ENCODE measurements at places on chromosomes 11 and 22. TPM values are rescaled to one million over a fixed set of nuclear protein-coding genes. Genes with fewer than 3 reads are reported as not detected.

DNA sequence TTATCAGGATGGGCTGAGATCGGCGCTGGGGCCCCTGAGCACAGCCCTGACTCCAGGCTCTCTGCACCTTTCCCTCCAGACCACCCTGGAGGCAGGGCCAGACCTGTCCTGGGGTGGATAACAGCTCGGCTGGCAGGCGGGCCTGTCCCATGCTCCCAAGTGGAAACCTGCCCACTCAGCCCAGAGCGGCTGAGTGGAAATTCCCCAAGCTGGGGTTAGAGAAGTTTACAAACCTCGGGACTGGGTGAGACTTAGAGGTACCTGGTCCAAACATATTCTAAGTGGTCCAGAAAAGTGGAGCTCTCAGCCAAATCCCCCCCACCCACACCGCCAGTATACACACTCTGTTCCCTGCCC lies 4.8 kb upstream of the FXYD2 start:
- DNase-seq: no peak
- peaks cover 2% of the 10 kb centered on the region for H3K27me3 ChIP-seq
- no peak overlapping the region for H3K27ac ChIP-seq
- peaks cover 2% of the 10 kb centered on the region for H3K4me1 ChIP-seq

- no peaks in the 10 kb centered on the region for H3K27me3 ChIP-seq
- peaks cover 18% of the 10 kb centered on the region for H3K36me3 ChIP-seq
- H3K4me3 ChIP-seq: no peak overlapping the region
- DNase-seq: no peak
- H3K4me1 ChIP-seq: peaks cover 28% of the 10 kb centered on the region
Observed at GRCh38 chr11:82988936-82989627, 82.6 kb downstream of the RAB30 start.

SLC35F2 gene
- 4.7 TPM for total RNA-seq

ARHGAP20 gene
- 0.62 TPM for total RNA-seq

GRCh38 chr11:70200212-70200844 lies 2.8 kb upstream of the FADD start:
- H3K4me1 ChIP-seq: peaks cover 21% of the 10 kb centered on the region
- no peaks in the 10 kb centered on the region for H3K36me3 ChIP-seq
- peak; percentile 1 for DNase-seq
- H3K4me3 ChIP-seq: no peak overlapping the region
- no peak overlapping the region for H3K27ac ChIP-seq

DNA sequence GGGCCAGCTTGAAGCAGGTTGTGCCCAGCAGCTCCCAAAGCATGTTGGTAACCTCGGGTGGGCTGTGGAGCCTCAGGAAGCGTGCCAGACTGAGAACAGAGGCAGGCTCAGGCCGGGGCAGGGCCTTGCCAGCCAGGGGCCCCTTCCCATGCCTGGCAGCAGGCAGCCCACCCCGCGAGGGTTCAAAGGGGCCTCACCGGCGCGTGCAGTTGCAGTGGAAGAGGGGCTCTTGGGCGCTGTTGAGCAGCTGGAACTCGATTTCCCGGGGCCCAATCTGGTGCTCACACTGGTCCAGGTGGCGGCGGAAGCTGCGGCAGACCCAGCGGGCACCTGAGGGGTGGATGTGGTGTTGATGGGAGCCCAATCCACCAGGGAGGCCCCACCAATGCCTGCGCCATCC lies 3.6 kb downstream of the PLA2G3 start:
- no peak for DNase-seq
- no peaks in the 10 kb centered on the region for H3K36me3 ChIP-seq
- no peak overlapping the region for H3K27ac ChIP-seq
- peaks cover 6% of the 10 kb centered on the region for H3K4me1 ChIP-seq
- peaks cover 15% of the 10 kb centered on the region for H3K27me3 ChIP-seq

GRCh38 chr11:23179609-23180008 lies 319.3 kb upstream of the CCDC179 start:
- no peak overlapping the region for H3K4me3 ChIP-seq
- DNase-seq: no peak
- no peaks in the 10 kb centered on the region for H3K36me3 ChIP-seq

USP2 gene
- 4.1 TPM for total RNA-seq

DNA sequence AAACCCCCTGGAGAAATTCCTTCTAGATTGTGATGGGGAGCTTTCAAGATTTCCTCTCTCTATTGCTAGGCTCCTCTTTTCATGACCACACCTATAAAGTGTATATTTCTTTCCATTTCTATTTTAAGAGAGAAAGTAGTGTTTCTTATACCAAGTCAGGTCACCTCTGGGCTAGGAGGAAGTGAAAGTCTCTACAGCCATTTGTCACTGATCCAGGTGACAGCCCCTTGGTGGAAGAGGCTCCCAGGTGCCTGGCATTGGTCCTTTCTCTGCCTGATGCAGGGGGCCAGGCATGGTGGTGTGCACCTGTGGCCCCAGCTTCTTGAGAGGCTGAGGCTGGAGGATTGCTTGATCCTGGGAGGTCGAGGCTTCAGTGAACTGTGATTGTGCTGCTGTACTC lies 64.7 kb downstream of the DHCR7 start:
- peaks cover 36% of the 10 kb centered on the region for H3K27me3 ChIP-seq
- no peaks in the 10 kb centered on the region for H3K4me1 ChIP-seq
- DNase-seq: no peak
- no peak overlapping the region for H3K4me3 ChIP-seq

DNA sequence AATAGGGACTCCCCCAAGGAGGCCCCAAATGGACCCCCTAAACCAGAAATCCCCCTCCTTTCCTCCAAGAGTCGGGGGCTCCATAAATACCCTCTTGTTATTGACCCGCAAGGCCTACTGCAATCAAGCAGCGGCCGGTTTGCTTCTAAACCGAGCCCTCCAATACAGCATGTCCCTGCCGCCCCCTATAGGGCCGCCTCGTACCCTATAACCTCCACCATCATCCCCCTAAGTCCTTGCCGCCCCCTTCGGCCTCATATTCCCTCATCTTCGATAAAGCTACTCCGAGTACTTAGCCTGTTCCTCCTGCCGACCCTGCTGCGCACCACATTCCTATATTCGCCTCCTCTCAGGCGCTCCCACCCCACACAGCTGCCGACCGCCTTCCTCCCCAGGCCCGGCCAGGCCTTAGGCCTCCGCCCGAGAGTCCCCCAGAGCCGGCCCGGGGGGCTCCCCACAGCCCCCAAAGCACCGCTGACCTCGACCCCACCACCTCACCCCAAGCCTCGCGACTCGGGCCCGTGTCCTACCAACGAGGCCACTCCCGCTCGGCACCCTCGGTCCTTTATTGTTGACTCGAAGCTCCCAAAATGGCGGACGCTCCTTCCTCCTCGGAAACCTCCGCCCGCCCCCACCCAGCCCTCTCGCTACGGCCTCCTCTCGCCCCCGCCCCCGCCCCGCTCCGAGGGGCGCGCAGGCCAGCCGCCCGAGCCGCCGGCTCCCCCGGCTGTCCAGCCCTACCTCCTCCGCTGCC lies 430 bp downstream of the DDX6 start:
- no peaks in the 10 kb centered on the region for H3K36me3 ChIP-seq
- DNase-seq: peak; percentile 92
- H3K4me3 ChIP-seq: peak overlapping the region; percentile 97
- H3K27me3 ChIP-seq: no peaks in the 10 kb centered on the region
- peak overlapping the region; percentile 99 for H3K27ac ChIP-seq

DNA sequence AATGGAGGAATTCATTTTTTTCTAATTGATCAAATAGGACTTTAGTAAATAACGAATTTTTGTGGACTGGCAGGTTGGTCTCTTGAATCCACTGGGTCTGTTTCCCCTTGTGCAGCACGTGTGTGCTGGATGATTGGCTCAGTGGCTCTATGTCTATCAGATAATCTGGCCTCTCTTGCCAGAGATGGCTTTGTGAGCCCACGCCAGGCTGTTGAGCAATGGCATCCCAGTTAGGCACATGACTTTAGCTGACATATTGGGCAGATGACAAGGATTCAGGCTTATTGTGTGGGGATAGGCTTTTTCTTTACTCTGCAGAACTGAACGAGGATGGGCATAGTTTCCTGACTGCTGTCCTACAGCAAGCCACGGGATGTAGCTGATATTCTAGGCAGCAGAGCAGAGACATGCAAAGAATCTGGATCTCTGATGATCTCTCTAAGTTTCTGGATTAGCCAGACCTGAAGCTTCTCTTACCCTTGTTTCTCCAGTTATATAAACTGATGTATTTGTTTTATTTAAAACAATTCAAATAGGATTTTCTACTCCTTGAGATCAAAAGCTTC lies 144.9 kb downstream of the ARHGAP42 start:
- no peak overlapping the region for H3K4me3 ChIP-seq
- peaks cover 41% of the 10 kb centered on the region for H3K4me1 ChIP-seq
- no peaks in the 10 kb centered on the region for H3K36me3 ChIP-seq
- H3K27me3 ChIP-seq: no peaks in the 10 kb centered on the region

Data from chondrocyte (in vitro differentiated cells).